ENCODE measurements at places on chromosomes 4 and X. TPM values are rescaled to one million over a fixed set of nuclear protein-coding genes. Genes with fewer than 3 reads are reported as not detected.
A peak's percentile ranks its signal among the peaks of the same experiment; 100 is the strongest.

- no peak for DNase-seq
- no peaks in the 10 kb centered on the region for H3K27me3 ChIP-seq
- H3K27ac ChIP-seq, result no peak overlapping the region
- no peaks in the 10 kb centered on the region for H3K4me1 ChIP-seq
- no peaks in the 10 kb centered on the region for H3K36me3 ChIP-seq
Measured at GRCh38 chrX:123157586-123157985, 26.5 kb upstream of the GRIA3 start.

DNA sequence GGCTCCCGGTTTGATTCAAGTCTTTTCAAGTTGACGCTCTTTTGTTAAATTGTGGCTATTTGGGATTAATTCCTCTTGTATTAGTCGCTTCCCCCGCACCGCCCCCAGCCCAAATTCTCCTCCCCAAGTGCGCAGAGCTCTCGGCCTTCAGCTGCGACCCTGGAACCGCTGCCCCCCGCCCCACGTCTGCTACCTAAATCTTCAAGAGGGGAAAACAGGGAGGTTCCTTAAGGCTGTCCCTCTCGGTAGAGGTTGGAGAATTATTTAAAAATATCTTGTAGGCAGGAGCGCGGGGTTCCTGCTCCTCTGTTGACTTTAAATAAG is 860 bp upstream of the RPS6KA3 start:
- H3K4me1 ChIP-seq, result peaks cover 34% of the 10 kb centered on the region
- H3K27ac ChIP-seq, result peak overlapping the region; percentile 93
- no peaks in the 10 kb centered on the region for H3K27me3 ChIP-seq

DNA sequence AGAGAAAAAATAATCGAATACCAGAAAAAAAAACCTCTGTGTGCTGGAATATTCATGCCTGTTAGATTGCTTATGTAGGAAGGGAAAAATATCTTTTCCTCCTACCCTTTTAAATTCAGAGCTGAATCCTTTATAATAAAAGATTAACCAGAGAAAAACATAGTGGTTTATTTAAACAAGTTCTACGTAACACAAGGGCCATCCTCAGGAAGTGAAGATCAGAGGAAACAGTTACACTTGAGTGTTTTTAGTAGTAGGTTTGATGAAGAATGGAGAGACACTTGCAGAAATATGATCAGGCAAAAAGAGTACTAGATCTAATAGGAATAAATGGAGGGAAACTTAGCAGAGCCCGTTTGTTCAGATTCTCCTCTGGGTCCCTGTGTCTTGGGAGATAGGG is 66.3 kb downstream of the TMEM156 start:
- DNase-seq, result no peak
- no peak overlapping the region for H3K27ac ChIP-seq
- H3K4me3 ChIP-seq, result no peak overlapping the region
- H3K36me3 ChIP-seq, result no peaks in the 10 kb centered on the region

GRCh38 chr4:81600520-81601357 is 129.0 kb upstream of the RASGEF1B start:
- peak; percentile 34 for DNase-seq
- peaks cover 21% of the 10 kb centered on the region for H3K4me1 ChIP-seq
- no peak overlapping the region for H3K4me3 ChIP-seq
- peak overlapping the region; percentile 42 for H3K27ac ChIP-seq
- H3K27me3 ChIP-seq, result no peaks in the 10 kb centered on the region

DNA sequence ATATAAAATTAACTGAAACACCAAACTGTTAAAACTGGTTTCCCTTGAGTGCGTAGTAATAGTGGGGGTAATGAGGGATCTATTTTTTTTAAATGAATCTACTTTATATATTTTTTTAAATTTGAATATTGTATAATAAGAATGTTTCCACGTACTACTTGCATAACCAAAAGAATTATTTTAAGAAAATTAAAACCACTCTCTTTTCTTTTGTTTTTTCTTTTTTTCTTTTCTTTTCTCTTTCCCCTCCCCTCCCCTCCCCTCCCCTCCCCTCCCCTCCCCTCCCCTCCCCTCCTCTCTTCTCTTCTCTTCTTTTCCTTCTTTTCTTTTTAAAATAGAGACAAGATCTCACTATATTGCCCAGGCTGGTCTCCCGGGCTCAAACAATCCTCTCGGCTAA is 166.9 kb upstream of the MID1 start:
- H3K4me3 ChIP-seq, result no peak overlapping the region
- no peaks in the 10 kb centered on the region for H3K36me3 ChIP-seq
- no peak for DNase-seq
- H3K27me3 ChIP-seq, result no peaks in the 10 kb centered on the region
- H3K27ac ChIP-seq, result no peak overlapping the region

Gene NAAA
- total RNA-seq, result 11.2 TPM
